Activated naive CD4-positive, alpha-beta T cell (primary cell): ENCODE measurements at places on chromosomes 3 and 15.

DNA sequence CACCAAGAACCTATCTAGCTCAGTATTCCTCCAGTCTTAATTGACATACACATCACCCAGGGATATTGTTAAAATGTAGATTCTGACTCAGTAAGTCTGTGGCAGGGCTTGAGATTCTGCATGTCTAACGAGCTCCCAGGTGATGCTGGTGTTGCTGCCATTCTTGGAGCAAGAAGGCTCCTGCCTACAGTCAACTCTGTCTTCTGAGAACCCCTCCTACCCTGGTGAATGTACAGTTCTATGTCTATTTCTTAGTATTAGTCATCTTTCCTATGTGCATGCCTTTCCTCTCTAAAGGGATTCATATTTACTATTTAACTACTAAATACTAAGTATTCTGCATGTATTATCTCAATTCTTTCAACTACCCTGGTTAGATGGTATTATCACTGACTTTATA is 268.7 kb downstream of the EDEM1 start:
- no peak for DNase-seq

- no peak for DNase-seq
Observed at GRCh38 chr3:171569571-171570132, 109.4 kb upstream of the TNIK start.

DNA sequence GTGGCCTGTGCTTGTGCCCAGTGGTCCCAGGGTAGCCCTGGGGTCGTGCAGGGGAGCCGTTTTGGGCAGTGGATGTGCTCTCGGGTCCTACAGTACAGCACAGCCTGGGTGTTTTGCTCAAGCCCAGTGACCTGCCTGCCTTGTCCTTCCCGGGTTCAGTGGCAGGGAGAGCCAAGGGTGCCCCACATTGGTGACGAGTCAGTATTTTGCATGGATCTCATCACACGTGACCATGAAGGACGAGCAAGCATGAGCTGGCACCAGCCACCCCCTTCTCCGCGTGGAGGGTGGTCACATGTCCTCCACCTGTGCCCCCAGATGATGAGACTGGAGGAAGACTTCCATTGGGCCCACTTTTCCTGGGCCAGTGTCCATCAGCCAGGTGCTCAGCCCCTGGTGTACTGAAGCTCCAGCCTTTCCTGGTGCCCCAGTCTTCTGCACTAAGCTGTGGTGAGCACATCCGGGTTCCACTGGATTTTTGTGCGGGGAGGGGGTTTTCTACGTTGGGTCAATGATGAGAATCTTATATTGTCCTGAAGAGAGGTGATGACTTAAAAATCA is 197.5 kb downstream of the UBE3A start:
- no peak for DNase-seq

- DNase-seq: no peak
Observed at GRCh38 chr3:186644683-186645082, 4.5 kb downstream of the FETUB start.

DNA sequence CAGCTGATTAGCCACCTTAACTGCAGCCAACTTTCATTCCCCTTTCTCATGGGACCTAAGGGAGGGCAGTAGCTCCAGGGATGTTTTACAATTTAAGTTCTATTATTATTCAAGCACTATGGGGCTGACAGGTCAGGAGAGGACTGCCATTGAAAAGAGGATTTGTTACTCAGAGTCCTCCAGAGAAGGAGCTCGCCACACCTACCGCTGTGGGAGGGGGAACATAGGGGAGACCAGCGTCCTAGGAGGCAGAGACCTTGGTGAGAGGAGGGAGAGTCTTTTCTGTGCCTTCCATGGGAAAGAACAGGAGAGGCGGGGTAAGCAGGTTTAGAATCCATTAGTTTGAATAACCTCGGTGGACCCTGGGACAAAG is 14.4 kb downstream of the ATP10A start:
- DNase-seq: no peak

DNA sequence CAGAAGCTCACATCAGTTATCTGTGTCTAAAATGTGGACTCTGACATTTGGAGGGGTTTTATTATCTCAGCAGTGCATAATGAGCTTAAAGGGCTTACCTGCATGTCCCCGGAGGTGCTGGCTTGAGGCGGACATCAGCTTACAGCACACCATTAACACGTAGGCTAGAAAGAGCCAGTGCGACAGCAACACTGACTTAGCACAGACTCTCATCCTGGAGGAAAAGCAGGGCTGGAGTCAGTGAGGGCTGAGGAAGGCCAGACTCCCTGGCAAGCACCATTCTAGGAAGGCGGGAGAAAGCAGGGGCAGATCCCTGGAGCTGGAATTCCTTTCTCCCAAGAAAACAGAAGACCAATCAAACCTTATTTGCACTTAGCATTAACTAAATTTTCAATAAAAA is 51.7 kb downstream of the TAFA4 start:
- DNase-seq: no peak

DNA sequence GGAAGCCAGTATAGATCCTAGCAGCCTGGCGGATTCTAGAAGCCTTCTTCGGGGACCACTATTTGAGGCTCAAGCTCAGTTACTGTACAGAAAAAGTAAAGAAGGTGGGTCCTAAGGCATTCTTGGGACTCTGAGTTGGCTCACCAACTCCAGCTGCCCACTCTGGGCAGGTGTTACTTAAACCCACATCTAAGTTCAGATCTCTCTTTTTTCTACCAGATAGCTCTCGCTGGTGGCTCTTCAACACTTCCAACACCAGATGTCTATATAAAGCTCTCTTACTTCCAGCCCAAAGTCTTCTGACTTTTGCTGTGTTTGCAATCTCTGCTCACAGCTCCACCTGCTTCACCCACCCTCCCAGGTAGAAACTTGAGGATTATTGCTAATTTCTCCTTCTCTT is 232.8 kb upstream of the TPRG1 start:
- DNase-seq: no peak

GRCh38 chr3:17420668-17421067 is 321.8 kb downstream of the TBC1D5 start:
- no peak for DNase-seq

- no peak for DNase-seq
Observed at GRCh38 chr3:186359078-186359477, 3.0 kb downstream of the DGKG start.

- DNase-seq: no peak
Observed at GRCh38 chr3:108822123-108822897, at the start of gene TRAT1. Gene TRAT1 (plus strand): TSS chr3:108822786. CDS start chr3:108822928, 142 bp downstream.

DNA sequence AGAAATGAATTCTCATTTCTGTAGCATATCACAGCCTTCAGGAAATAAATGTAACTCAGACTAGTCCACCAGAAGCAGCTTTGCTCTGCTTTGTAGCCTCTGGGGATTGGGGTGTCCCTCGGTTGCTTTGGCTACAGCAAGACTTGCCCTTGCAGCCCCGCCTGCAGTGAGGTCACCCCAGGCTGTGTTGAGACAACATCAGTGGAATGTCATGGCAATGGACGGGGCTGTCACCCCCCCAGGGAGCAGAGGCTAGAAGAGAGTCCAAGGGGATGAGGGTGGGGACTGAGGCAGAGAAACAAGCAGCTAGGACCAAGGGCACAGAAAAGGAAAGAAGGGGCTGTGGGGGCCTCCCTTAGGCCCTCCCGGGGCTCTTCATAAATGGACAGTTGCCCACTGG is 854 bp downstream of the CLEC3B start:
- DNase-seq: no peak

GRCh38 chr3:161107311-161107710 is 2.2 kb upstream of the B3GALNT1 start:
- no peak for DNase-seq

DNA sequence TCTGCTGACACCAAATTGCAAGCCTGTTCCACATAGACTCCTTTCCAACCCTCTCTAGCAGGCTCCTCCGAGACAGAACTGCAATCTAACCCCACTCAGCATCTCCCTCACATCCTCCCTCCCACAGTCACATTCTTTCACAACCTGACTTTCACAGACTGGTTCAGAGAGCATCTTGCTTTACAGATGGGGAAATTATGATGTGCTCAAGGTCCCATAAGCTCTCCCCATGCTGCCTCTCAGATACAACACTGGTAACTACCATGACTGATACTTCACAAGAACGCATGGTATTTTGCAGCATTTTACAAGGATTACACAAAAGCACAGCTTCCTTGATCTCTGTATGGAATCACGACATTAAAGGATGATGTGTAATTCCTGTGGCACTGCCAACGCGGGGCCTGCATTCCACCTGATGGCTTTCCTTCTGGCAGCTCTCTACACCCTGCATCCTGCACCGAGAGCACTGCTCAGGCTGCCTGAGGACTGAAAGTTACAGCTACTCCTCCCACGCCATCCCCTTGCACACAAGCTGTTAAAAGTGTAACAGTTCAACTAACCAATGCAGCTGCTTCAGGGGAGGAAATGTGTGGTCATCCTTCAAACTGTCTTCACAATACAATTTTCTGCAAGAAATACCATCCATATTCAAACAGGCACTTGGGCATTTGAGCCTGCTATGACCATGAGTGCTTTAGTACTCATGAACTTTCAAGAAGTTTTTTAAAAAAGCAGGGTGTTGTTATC is 27.6 kb downstream of the TBC1D2B start:
- DNase-seq: no peak

GRCh38 chr15:66105286-66106265 is 148.0 kb downstream of the MEGF11 start:
- DNase-seq: no peak

- no peak for DNase-seq
Observed at GRCh38 chr3:146625186-146625775, 20.1 kb upstream of the PLSCR5 start.

DNA sequence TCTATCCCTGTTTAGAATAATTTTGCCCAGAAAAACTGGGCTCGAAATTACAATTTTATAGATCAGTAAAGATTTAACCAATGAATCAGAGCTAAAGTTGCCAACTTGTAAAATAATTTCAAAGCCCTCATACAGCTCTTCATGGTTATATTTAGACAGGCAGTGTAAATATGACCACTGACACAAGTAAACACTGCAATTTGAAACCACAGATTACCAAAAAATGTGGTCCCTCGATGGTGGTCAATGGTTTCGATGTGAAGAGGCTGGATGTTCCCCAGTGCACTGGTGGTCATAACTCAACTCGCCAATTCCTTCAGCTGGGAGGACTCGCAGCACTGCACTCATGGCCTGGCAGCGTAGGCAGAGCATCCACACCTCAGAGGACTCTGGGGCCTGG is 28.6 kb downstream of the LRTM1 start:
- no peak for DNase-seq

DNA sequence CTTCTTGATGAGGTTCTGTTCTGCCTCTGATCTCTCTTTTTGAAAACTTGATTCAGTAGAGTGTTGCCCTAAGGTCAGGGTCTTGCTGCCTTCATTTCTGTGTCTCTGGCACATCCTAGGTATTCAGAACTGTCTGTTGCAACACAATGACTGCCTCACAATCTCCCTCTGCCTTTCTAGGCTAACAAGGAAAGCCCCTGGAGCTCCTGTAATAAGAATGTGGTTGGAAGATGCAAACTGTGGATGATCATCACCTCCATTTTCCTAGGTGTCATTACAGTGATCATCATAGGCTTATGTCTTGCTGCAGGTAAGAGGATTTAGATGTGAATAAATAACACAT is 7.0 kb downstream of the C3orf52 start:
- no peak for DNase-seq

DNA sequence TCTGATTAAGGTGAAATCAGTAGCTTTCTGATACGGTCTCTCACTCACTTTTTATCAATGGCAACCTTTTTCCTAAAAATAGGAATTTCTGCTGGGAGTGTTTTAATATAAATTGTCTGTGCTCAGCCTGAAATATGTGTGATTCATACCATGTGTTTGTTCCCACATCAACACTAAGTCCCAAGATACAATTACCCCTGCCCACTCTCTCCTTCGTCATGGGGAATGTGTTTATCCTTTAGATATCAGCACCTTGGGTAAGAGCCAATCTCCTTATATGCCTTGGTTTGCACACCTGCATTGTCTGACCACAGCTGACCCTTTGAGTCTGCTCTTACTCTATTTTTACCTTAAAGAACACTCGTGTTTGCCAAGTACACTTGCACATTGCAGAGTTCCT is 356.4 kb downstream of the LPP start:
- DNase-seq: no peak

GRCh38 chr15:81400640-81401236 is 26.7 kb upstream of the TMC3 start:
- no peak for DNase-seq

- DNase-seq: no peak
Observed at GRCh38 chr15:91110407-91110806, 10.3 kb downstream of the SV2B start.

- no peak for DNase-seq
Observed at GRCh38 chr3:171690281-171690680, 120.0 kb downstream of the PLD1 start.

DNA sequence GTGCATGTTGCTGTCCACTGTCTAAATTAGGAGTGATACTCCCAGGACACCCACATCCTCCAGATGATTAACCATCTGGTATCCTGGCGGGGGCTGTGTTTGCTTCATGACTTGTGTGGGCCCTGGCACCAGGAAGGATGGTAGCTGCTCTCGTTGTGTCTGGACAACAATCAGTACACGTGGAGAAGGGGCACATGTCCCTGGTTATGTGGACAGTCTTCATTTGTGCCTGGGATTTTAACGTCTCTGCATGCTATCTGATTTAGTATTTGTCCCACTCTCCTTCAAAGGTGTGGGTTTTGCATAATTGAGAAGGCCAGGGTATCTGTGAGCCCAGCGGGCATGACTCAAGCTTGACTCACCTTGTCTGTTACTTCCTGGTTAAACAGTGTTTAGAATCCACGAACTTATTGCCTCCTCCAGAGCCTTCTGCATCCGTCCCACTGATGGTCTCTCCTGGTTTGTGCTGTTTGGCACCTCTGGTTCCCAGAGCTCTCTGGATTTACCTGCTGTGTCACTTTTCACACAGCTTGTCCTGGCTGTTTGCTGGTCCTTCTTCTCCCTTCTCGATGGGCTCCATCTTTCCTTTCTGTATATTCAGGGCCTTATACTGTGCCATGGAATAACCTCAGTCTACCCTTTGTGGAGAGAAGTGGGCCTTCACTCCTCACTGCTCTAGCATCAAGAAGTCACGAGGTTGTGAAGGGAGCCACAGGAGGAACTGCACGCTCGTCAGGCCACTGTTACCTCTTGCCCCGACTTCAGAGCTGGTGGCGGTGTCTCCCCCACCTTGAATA is 32.5 kb downstream of the ARNT2 start:
- DNase-seq: no peak

- DNase-seq: no peak
Observed at GRCh38 chr3:190132371-190132770, 11.7 kb upstream of the P3H2 start.

DNA sequence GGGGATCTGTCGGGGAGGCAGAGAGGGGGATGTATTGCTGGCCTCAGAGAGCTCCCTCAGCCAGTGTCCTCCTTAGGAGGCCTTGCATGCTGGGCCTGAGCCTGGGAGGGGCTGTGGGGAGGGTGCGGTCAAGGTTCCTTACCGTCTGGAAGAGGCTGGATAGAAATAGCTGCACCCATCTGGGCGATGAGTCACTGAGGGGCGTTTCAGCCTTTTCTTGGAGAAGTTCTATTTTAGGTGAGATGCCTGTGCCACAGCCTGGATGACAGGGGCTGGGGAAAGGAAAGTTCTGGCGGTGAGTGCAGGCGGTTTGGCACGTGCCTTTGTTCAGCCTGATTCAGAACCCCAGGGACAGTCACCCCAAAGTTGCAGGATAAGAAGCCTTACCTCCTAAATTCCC is 35.7 kb upstream of the APEH start:
- no peak for DNase-seq
